ENCODE measurements at places on chromosomes 7 and 10.

GRCh38 chr10:119834188-119834587 is 38.5 kb downstream of the MCMBP start:
- DNase-seq = no peak

DNA sequence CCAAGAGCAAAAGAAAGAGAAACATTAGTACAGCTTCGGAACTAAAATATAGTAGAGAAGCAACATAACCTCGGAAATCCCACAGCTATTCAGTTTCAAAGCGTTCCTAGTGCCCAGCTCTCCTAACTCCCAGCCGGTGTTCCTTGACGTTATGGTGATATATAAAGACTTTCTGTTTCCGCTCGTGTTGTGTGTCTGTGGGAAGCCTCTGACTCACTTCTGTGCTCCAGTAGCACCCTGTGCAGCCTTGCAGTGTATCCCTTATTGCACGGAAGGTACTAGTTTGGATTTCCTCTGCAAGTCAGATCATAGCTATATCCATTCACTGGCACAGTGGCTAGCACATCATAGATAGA is 535 bp downstream of the ASAH2B start:
- no peak for DNase-seq

DNA sequence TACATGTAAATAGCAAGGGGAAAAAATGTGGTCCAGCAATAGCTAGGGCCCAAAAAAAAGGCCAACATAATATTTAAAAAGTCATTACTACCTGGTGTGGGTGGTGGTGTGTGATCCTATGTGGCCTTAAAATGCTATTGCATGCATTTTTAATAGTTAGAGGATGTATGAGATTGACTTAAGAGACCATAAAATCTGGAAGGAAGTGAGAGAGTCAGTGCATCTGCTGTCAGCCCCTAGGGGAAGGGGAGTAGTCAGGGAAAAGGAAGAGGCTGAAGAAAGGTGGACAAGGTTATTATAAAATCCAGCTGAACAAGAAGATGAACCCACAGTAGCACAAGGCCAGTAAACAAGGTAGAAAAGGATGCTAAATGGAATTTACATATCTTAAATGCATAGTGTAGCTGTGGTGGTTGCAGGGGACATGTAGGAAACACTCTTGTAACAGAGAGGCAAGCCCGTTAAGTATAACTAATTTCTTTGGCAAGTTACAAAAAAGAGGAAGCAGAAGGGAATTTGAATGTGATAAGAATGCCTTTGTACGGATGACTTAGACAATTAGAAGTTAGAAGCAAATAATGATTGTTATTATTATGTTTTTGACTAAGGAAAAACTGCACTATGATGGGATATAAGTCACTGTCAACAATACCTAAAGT is 11.9 kb upstream of the NDUFA5 start:
- DNase-seq = no peak

DNA sequence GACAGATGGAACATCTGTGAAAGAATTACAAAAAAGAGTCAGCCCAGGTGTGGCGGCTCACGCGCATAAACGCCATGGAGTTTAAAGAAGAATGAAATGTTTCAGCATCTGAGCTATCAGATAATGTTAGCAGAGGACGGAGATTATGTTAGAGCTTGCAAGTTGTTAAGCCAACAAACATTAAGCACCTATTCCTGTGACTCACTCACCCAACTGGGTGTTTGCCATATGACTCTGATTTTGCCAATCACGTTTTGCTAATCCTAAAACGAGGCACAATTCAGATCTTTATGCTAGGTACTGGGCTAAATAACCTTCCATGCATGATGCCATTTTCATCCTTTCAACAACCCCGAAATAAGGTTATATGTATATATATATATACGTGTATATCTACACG is 29.0 kb upstream of the CCNY start:
- no peak for DNase-seq

DNA sequence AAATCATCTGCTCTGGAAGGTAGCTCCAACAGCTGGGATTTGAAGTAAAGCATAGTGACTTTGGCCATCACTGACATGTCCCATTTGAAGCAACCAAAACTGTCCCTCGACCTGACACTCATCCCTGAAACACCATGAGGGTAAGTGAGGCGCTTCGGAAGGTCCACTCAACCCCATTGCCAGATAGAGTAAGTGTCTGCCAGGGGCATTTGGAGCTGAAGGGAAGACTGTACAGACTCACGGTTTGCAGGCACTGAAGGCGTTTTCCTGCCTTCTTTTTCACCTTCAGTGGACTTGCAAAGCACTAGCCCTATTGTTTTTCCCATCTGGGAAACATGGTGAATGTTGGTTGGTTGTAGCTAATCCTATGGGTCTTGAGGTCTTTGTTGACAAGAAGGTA is 57.6 kb downstream of the IKZF1 start:
- no peak for DNase-seq

GRCh38 chr7:156024201-156024600 is 211.9 kb upstream of the SHH start:
- DNase-seq = no peak

DNA sequence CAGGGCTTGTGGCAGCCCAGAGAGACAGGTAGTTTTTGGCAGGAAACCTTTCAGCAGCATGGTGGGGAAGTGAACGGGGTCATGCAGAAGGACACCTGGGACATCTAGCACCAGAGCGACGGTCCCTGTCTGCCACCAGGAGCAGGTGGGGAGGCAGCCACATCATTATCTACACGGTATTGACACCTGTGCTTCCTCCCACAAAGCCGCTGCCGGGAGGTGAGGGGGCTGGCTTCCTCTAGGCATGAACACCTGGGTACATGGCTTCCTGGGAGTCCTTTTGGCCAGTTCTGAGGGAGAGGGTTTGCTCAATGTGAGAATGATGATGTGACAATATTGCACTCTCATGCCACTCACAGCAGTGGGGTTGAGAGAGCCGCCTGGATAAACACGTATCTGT is 275.2 kb downstream of the ACTR3B start:
- DNase-seq = no peak

DNA sequence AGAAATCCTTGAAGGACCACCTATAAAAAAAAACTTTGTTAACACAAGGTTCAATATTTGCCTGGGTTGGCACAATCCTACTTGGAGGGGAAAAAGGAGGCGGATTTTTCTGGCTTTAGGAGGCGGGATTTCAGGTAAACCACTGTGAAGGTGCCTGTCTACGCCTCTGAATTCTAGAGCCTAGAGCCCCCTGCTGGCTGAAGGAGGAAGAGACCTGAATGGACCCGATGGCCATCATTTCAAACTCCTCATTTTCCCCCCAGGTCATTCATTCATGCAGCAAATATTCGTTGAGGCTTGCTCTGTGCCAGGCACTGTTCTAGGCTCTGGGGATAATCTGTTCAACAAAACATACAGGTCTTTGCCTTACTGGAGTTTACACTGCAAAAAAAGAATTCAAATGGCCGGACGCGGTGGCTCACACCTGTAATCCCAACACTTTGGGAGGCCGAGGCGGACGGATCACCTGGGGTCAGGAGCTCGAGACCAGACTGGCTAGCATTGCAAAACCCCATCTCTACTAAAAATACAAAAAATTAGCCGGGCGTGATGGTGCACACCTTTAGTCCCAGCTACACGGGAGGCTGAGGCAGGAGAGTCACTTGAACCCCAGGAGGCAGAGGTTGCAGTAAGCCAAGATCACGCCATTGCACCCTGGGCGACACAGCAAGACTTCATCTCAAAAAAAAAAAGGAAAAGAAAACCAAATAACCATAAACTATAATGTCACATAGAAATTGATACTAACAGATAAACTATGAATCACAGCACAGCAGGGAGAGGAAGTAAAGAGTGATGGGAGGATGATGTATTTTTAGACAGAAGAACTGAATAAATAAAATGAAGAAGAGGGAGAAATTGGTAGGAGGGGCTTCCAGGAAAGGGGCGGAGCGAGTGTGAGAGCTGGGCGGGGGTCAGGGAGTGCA is 90.1 kb upstream of the NFE2L3 start:
- DNase-seq = peak; percentile 50

- no peak for DNase-seq
Observed at GRCh38 chr10:76195654-76196390, 764.4 kb downstream of the LRMDA start.

GRCh38 chr10:59078978-59079377 is 97.5 kb upstream of the PHYHIPL start:
- DNase-seq = no peak

DNA sequence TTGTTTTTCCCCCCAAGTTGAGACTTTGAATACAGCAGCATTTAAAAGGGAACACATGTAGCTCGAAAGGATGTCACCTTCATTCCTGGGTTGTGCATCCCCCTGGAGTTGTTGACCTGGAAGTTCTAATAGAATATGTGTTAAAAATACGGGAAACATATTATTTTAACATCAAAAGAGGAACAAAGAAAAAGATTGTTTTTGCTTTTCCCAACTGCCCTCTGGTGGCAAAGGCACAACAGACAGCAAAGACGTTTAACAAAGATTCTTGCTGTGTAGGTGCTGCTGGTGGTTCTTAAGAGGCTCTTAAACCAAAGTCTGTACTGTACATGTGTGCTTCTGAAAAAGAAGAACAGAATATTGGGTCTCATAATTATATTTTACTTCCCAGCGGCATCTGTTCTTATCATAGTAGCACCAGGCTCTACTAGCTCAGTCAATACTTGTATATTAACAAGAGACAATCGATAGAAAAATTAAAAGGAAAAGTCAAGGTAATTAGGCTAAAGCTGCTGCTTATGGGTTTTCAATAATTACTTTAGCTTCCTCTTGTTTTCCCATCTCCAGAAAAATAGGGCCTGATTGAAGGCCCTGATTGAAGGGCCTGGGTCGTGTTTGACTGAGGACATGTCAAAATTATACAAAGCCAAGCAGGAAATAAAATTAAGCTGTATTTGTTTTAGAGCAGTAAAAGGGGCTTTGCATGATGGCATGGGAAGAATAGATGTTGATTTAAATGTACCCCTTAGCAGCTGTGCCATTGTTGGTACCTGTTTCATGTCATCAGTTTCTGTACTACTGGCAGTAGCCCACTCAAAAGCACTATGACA is 384.2 kb upstream of the LRGUK start:
- DNase-seq = no peak

DNA sequence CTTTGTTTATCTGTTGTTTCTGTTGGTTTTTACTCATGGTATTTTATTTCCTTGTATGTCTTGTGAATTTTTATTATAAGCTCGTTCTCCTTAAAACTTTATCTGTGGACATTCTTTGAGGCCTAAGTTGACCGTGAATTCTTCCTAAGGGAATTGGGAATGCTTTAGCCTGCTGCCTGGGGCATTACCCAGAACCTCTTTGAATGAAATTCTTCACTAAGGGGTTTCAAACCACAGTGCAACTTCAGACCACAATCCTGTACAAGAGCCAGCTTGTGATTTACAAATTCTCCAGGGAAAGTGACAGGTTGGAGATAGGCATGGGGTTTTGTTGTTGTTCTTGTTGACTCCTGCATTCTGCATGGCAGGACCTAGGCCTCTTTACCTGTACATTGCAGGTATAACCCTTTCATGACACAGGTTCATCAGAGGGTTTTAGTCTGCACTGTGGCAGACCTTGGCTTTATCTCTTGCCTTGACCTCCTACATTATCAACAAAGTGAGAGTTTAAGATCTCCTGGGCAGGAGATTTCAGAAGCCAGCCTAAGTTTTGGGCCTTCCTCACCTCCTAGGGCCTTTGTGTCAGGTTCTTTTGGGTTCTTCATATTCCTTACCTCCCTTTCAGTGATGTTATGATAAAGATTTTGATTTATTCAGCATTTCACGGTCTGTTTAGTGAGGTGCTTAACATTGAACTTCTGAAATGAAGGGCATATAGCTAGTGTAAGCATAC is 70.2 kb downstream of the ABCC2 start:
- no peak for DNase-seq

- DNase-seq = no peak
Observed at GRCh38 chr7:27709137-27710075, 30.6 kb upstream of the TAX1BP1 start.

DNA sequence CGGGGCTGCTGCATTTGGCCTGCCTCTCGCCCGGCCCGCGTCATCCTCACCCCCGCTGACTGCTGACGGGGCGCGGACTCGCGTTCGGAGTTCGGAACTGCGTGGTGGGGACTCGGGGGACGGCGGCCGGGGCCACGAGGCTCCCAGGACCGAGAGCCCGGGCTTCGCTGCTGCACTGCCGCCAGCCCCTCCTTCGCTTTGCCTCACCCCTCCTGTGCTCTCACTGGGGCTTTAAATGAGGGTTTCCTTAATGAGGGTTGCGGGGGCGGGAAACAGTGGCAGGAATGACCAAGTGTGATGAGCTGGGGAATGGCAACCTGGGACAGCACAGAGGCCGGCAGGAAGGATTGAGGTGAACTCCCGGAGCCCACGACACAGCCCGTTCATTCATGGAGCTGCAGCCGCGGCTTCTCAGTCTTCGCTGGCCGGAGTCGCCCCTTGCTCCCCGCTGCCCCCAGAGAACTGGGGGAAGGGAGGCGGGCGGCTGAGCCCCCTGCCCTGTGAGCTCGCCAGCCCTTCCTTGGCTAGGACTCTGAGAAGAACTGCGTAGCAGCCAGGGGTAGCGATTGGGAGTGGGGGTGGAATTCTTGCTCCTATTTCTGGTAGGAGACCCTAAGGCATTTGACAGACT is 1.5 kb upstream of the LRRC4 start:
- DNase-seq = no peak

DNA sequence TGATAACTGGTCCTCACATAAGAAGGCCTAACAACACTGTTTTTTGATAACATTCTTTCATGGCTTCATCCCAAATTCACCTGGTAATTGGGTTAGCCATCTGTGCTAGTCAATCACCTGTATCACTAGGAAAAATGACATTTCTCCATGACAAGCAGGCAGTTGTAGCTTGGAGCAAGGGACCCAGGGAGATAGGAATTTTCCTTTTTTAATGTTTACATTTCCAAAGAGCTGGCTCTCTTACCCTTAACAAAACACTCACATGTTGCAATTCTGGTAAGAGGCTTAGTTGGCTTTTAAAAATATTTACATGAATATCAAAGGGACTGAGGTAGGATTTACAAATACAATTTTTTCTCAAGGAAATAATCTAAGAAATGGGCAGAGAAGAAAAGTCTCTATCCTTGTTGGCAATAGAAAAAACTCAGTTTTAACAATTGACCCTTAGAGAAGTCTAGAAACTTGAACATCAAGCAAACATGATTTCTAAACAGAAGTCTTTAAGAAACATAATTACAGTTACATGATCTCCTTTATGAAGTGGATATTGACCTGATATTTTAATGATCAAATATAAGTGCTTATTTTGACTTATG is 16.1 kb upstream of the AKR1C1 start:
- no peak for DNase-seq

DNA sequence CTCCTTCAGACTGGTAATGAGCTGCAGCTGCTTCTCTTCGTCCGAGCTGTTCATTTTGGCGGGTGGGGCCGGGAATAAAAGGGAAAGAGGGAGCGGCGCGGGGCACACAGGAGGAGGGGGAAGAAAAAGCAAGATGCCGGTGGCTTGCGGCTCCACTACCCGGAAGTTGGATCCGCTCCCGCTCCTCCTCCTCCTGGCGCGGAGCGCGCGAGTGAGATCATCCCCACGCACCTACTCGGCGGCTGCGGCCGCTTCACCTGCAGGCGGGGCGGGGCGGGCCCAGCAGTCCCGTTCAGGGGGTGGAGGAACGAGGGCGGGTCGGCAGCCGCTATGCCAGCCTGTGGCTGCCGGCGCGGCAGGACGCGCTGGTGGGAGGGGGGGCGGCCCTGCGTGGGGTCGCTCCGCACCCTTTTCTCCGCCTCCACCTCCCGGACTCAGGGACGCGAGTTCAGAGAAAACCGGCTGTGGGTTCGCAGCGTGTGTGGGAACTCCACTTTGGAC is at the start of gene SHTN1:
Gene SHTN1 (minus strand): TSS at position 162 of the 501 bp plus-strand sequence. CDS start 108 bp downstream, at position 54.
- DNase-seq = no peak

Data from stimulated activated CD4-positive, alpha-beta T cell treated with anti-CD3 and anti-CD28 coated beads, Interleukin-15, amount 100 ng/mL, for 1 hour (primary cell).